Stimulated activated CD4-positive, alpha-beta T cell treated with anti-CD3 and anti-CD28 coated beads, TNF-alpha, amount 100 ng/mL, for 24 hours (primary cell): ENCODE measurements at places on chromosomes 12 and 14.

- DNase-seq = no peak
Observed at GRCh38 chr12:95470300-95470699, 3.7 kb upstream of the METAP2 start.

DNA sequence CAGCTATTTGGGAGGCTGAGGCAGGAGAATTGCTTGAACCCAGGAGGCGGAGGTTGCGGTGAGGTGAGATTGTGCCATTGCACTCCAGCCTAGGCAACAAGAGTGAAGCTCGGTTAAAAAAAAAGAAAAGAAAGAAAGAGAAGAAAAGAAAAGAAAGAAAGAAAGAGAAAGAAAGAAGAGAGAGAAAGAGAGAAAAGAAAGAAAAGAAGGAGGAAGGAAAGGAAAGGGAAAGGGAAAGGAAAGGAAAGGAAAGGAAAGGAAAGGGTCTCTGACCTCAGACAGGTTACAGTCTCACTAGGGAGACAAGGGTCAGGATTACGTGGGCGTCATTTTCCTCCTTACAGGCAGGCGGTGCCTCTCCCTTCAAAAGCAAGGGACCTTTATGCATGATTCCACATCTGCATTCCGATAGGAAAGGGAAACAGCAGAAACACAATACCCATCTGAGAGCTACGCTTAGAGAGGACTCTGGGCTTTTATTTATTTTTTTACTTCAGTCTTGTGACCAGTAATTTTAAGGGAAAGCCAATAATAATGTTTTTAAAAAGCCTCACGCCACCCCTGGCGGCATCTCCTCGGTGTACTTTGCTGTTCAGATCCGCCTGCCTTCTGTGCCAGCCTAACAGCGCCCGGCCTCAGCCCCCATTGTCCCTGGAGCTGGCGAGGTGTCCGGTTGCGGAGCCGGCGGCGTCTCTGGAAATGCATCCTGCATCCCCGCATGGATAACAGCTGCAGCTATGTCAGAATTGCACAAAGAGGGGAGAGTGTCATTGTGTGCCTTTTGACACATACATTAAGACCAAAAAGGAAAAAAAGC, 945 bp upstream of the HIP1R start:
- no peak for DNase-seq

DNA sequence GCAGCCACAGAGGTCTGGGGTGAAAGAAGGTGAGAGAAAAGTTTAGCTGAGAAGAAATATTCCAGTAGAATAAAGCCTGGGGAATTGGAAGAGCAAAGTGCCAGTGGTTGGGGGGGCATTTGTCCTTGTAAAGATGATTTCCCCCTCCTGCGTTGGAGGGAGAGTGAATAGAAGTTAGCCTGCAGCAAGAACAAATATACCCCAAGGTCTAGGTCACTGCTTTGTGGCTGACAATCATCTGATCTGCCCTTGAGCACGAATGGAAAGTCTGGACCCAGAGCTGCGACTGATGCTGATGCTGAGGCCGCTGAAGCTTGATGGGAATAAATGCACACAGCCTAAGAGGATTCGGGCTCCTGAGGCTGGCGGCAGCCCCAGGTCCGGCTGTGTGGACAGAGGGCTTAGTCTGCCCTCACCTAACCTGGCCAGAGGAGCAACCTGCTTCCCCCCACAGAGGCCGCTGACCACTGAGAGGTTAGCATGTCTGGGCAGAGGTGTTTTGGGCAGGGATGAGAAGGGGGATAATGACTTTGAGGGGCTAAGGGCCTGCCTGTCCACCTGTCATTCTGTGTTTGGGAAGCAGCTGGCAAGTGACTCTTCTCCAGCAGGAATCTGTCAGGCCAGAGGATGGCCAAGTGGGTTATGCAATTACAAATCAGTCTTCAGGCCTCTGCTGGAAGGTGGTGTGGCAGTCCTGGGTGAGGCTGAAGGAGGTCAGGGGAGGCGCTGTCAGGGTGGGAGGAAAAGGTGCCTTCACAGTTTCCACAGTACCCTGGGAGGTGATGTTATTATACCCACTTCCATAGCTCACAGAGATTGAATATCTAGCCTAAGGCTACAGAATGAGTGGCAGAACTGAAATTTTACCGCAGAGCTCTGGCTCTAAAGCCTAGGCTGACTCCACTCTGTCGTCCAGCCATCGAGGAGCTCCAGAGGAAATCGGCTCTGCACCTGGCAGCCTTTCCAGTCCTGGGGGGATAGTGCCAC, 11.7 kb downstream of the TUBA1C start:
- DNase-seq = no peak

DNA sequence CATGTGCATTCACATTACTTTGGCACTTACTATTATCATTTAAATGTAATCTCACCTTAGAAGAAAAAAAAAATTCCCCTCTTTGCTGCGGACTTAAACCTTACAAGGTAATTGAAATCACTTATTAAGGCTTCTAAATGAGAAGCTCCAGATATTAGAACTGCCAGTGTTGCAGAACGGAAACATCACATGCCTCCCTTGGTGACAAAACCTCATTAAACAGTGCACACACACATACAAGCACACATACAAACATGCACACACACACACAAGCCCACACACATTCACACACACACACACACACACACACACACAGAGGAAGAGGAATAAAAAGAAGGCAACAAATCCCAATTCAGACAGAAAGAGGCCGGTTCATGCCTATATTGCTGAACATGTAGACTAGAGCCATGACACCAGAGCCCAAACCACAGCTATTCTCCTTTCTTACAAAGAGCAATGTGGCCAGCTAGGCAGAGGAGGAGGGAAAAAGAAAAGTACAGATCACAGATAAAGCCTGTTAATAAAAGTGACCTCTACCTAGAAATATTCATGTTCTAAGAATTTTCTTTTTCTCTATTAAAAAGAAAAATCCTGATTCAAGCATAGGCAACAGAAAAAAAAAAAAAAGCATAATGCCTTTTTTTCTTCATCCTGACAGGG, 405.2 kb upstream of the FLRT2 start:
- no peak for DNase-seq

DNA sequence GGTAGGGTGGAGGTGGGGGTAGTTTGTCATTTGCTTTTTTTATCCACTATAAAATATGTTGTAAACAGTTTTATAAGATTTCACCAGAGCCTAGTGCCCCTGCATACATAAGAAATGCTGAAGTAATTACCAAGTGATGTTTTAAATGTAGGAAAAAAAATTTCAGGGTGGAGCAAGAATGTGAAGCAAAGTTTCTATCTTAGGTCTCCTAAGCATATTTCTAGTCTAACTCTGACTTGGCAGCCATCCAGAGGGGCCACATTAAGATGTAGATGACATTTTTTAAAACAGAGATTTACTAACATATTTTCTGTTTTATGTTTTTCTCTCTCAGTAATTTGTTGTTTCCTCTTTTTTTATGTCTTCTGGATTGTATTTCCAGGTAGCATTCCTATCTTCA, 15.8 kb upstream of the KRAS start:
- no peak for DNase-seq

DNA sequence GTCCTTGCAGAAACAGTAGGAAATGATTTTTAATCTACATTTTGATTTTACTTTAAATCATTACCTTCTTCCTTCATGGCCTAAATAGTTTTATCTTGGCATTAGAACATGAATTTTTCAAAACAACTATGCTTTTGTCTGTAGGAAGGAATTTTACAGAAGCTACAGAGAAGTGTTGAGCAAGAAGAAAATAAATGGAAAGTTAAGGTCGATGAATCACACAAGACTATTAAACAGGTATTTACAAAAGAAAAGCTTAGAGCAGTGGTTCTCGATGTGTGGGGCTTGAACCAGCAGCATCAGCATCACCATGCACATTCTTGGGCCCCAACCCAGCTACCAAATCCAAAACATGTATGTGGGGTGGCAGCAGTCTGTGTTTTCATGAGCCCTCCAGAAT, 91.6 kb downstream of the KTN1 start:
- DNase-seq = no peak

DNA sequence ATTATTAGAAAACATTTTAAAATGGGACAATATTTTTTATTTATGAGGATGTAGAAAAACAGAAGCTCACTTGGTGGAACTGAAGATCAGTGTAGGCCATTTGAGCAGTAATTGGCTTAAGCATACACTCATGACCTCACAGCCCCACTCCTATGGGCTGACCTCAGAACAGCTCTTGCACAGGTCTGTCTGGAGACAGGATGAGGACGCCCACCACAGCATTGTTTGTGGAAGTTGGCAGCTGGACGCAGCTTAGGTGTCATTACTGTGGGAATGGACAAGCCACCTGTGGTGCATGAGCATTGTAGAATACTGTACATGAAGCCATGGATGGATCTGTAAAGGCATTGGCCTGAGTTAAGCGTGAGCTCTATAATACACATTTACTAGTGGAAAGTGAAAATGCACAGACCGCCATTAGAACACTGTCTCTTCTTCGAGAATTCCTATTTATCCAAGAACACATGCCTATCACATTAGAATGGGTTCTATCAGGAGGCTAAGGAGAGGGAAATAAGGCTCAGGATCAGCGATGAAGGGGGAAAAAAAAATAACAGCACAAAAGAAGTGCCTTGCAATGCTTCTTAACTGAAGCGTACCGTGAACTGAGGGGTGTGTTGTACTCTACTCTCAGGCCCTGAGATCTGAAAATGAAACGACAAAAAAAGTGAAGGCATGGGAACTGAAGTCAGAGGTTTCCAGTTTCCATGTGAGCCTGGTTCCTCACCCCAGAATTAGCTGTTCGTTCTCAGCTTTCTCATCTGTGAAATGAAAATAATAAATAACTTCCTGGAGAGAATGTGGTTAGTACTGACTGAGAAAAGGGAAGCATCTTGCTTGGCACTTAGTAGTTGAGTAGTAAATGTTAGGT, 33.6 kb downstream of the KCNA1 start:
- DNase-seq = no peak

DNA sequence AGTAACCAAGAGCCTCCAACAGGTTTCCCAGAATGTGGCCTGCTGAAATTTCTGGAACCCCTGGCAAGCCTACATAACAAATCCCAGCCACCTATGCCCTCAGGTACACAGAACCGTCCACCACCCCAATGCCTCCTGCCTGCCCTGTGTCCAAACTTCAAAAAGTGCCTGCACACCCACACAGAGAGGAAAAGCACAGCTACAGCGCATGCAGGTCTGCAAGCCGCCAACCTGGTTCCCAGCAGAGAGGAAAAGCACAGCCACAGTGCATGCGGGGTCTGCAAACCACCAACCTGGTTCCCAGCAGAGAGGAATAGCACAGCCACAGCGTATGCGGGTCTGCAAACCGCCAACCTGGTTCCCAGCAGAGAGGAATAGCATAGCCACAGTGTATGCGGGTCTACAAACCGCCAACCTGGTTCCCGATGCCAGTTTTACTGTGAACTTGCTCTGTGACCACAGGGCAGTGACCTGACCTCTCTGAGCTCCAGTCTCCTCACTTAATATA, 113.5 kb downstream of the SCARB1 start:
- DNase-seq = no peak

DNA sequence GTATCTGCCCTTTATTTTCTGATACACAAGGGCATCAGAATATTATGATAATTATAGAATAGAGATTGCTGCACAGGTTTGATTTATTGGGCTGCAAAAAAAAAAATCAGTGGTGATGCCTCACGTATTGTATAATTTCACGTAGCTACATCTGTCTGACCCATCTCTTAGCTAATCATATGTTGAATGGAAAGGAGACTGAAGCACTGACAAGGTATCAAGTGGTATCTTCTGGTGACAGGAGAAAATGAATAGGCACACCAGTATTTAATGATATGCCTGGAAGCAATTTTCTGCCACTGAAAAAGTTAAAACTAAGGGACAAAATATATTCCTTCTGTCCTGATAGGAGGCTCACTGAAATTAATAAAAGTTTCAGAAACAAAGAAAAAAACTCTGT, 837.2 kb upstream of the FBXO33 start:
- no peak for DNase-seq

- peak; percentile 36 for DNase-seq
Observed at GRCh38 chr12:62640910-62641448, 174.4 kb downstream of the MON2 start.

GRCh38 chr14:55581342-55581771, 1.4 kb downstream of the KTN1 start:
- no peak for DNase-seq

DNA sequence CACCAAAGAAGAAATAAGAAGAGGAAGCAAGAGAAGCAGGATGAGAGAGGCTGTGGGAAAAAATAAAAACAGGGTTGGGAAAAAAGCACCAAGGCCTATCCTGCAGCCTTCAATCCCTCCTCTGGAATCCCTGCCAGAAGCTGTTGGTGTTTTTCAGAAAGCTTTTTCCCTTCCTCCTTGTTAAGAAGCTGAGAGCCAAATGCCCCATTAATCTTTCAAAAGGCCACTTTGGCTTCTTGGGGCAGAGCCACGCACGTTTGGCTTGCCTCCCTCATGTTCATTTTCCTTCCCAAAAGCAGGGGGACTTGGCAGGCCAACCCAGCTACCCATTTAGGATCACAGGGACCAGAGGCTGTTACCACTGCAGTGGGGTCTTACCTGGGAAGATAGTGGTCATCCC, 365.3 kb downstream of the NUAK1 start:
- no peak for DNase-seq

- DNase-seq = no peak
Observed at GRCh38 chr12:1305791-1306500, 288.4 kb downstream of the FBXL14 start.

DNA sequence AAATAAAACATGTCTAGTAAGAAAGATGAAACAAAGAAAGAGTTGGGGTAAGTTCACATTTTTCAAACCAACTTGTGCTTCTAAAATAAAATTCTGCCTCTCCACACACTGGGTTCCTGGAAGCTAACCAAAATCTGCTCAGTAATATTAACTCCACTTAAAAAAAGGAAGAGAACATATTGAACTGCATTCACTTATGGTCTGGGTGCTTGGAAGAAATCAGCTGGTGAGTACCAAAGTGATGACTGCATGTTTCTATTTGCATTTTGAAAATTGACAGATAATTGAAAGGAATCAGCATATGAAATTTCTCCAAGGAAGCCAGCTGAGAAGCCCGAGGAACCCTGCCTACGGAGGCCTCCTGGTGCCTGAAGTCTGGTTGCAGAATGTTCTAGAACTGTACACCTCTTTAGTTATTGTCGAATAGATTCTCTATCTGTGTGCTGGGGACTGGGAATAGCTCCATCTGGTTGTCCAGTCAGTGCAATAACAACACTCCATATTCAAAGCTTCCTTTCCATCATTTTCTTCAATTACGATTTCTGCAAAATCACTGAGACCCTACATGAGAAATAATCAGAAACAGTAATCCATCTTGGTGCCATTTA, 836.1 kb downstream of the VRK1 start:
- DNase-seq = no peak

DNA sequence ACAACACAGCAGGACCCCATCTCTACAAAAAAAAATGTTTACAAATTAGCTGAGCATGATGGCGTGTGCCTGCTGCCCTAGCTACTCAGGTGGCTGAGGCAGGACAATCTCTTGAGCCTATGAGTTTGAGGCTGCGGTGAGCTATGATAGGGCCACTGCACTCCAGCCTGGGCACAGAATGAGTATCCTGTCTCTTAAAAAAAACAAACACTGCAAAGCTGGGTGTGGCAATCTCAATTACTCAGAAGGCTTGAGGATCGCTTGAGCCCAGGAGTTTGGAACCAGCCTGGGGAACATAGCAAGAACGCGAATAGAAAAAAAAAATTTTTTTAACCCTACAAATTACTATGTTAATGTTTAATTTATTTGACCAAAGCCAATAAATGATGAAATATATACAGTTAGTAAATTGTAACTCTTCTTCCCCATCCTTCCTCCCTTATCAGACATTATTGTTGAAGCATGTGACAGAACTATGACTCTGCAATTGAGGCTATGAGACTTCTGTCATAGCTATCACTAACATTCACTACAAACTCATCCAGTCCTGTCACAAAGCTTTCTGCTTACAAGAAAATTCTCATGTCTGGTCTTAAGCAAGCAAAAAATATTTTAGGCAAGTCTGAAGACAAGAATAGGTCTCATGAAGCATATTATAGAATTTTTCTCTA, 9.8 kb downstream of the BTBD7 start:
- DNase-seq = no peak

GRCh38 chr14:38521591-38521990, 265.7 kb upstream of the CLEC14A start:
- no peak for DNase-seq
